Stimulated activated CD4-positive, alpha-beta T cell treated with anti-CD3 and anti-CD28 coated beads, Interleukin-15, amount 100 ng/mL, for 24 hours (primary cell): ENCODE measurements at places on chromosomes 2 and 18.

DNA sequence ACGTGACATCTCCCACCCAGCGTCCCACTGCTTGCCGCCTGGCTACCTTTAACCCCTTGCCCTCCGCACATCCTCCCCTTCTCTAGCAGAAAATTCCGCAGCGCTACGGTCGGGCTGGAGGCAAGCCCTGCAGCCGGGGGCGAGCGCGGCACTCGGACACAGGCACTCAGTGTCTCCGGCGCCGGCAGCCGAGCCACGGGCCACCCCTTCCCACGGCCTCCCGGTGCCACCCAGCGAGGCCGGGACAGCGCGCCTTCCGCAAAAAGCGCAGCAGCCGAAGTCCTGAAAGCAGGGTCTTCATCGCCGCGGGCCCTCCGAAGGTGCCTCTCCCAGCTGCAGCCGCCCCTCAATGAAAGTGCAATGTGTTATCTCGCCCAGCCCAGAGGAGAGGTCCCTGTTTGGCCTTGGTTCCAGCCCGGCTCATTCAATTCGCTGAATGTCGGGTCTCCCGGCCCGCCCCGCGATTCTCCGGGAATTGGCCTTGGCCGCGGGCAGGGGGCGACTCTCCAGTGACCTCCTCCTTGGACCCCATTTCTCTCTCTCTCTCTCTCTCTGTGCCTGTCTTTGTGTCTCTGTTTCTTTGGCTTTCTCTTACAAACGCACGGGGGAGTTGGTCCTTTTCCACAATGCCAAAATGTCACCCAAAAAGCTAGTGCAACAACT, 1.1 kb downstream of the DLGAP1 start:
- peak; percentile 3 for DNase-seq

DNA sequence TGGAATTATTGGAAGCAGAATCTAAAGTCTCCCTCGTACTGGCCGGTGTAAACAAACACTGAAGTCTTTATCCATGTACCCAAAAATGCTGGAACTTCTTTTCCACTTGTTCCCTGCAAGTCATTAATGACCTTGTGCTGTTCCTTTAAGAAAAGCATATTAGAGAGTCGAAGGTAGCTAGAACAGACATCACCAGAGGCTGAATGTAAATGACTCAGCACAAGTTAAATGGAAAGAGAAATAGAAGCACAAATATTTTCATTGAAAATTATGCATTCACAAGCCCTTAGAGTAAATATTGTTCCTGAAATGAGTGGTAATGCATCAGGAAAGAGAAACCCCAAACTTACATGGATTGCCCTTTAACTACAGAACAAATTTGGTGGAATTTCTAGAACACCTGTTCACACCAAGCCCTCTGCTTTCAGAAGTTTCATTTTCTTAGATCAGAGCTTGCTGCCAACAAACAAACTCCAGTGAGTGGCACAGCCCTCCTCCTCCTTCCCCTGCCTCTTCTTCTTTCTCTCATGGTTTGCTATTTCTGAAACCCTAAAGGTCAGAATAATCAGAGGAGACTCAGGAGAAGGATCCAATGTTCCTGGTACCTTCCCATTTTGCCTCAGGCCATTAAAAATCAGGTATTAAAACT, 264.3 kb downstream of the TXNL1 start:
- DNase-seq = no peak

- no peak for DNase-seq
These were observed 387.6 kb upstream of the TNP1 start for GRCh38 chr2:217247476-217247875.

DNA sequence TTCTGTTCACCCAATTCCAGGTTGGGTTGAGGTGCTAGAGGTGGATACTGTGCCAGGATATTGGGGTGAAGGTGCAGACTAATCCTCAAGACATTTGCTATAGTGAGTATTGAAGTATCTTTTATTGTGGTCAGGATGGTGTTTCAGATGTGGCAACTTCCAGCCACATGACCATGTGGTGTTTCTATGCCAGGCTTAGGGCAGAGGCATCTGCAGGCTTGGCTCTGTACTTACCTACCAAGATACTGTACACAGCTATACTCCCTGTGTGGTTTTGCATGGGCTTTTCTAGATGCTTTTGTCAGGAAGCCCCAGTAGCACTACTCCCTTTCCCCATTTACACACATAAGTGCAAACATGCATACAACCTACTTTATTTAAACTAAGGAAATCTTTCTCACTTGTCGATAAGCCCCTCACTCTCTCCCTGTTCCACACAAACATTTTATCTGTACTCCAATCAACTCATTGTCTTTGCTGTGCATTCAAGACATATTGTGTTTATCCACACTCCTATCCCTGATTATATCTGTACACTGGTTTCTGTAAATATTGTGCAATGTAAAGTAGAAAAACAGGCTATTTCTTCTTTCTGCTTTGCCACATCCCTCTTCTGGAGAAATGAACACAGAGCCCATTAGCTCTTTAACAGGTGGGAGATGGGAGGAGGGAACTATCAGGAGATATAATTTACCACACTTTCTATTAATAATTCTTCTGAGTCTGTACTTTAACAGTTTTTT, 12.3 kb downstream of the ARL6IP6 start:
- DNase-seq = no peak

- no peak for DNase-seq
These were observed 761 bp upstream of the IDH1 start for GRCh38 chr2:208255557-208256106.
